Stimulated activated naive CD8-positive, alpha-beta T cell treated with anti-CD3 and anti-CD28 coated beads, Interleukin-15, amount 100 ng/mL, for 72 hours (primary cell): ENCODE measurements at places on chromosomes 4 and X.
A peak's percentile ranks its signal among the peaks of the same experiment; 100 is the strongest.

- no peak for DNase-seq
Observed at GRCh38 chr4:20266215-20267082, 14.7 kb downstream of the SLIT2 start.

- no peak for DNase-seq
Observed at GRCh38 chrX:12979026-12979607, 4.2 kb downstream of the TMSB4X start.

- no peak for DNase-seq
Observed at GRCh38 chr4:36206012-36206411, 38.3 kb downstream of the ARAP2 start.

GRCh38 chr4:81460191-81460701 is 11.5 kb downstream of the RASGEF1B start:
- no peak for DNase-seq

DNA sequence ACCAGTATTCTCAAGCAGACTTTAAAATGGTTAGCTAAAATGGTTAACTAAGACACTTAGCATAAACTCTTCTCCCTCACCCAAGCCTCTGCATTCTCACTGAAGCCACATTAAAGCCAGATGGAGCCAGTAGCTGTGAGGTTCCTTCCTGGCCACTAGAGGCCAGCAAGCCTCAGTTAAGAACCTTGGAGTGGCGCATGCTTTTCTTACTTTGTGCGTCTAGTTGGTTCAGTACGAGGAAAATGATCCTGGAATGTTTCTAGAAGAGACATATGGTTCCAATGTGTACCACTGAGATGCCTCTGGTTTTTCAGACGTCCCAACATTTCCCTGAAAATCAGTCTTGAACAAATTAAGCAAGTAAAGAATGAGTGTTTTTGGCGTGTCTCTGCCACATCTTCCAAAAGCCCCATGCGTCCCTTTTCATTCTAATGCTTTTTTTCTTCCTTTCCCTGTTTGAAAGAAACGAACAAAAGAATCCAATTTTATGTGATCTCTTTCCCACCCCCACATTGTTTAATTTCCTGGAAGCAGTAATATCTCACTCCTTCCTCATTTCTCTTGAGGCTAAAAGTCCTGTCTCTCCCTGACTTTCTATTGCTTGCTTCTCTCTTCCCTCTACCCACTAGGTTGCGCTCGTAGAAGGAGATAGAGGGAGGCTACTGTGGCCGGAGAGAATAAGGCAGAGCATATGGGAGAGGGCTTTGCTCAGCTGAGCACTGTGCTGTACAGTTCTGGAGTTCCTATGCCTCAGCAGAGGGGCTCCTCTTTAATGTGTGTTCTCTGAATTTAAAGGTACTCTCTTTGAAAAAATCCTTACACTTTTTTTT is 82.9 kb upstream of the TAB3 start:
- DNase-seq: peak; percentile 8

DNA sequence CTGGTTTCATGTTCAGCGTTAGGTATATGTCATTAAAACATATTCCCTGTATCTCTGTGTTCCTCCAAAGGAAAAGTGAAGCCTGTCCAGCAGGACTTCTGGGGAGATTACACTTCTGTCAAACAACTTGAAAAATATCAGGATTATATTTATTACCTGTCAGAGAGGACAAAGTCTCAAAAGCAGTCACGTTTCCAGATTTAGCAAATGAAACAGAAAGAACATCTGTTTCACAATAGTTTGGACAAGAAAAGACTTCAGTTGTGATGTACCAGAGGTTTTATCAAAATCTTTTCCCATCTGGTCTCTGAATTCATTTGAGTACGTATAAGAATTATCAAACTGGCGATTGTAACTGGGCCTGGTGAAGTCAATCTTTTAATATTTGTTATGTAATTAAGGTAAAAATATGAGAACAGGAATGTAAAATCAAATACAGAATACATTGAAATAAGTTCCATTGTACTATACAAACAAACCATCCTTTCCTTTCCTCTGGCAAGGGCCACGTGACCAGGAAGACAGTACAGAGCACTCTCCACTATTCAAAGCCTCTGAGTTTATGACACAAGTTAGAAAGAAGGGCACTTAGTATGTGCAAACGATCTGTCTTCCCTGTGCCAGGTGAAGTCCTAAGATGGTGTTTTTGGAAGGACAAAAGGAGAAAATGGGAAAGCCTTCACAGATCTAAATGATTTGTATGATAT is 3.2 kb downstream of the CASP3 start:
- DNase-seq: no peak

- no peak for DNase-seq
Observed at GRCh38 chrX:153244767-153245166, 65.7 kb downstream of the MAGEA1 start.

DNA sequence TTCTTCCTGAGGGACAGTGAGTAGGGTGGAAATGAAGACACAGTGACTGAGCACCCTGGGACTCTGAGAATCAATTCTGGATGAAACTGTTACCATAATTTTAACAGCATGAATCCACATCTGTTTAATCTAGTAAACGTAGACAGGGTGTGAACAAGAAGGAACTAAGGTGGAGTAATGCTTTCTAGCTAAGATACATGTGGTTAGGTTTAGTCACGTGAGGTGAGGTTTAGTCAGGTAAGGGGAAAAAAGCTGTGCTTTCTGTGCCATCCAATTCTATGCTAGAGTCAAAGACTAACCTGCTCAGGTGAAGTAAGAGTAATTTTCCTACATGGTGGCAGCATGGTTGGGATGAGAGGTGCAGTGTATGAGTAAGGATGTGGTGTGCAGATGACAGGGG is 54.0 kb upstream of the C4orf54 start:
- DNase-seq: no peak
